Stimulated activated CD8-positive, alpha-beta memory T cell treated with anti-CD3 and anti-CD28 coated beads, Interleukin-7, amount 100 ng/mL, for 48 hours (primary cell): ENCODE measurements at places on chromosomes 2 and 18.
A peak's percentile ranks its signal among the peaks of the same experiment; 100 is the strongest.

DNA sequence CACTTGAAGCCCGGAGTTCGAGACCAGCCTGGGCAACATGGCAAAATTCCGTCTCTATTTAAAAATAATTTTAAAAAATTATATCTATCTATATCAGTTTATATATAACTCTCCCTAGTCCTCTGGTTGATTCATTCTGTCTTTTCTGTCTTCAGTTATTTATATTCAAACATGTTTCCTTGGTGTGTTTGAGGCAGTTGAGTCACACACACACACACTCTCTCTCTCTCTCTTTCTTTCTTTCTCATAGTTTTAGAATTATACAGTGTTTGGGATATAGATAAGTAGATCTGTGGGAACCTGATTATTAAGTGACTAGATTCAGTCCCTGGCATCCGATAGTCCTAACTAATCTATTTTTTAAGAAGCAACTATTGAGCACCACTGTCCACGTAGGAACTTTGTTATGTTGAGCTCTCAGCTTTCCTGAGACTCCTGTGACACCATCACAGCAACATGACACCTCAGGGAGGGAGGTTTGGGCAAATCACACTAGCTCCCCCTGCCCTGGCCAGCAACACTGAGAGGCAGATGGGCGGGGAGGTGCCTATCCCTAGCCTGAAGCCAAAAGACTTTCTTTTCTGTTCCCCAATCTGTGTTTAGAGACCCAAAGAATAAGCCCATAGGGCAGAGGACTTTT lies 482.7 kb downstream of the DLGAP1 start:
- DNase-seq: no peak

GRCh38 chr2:147416099-147416498 lies 428.7 kb upstream of the ACVR2A start:
- no peak for DNase-seq

- DNase-seq: no peak
Measured at GRCh38 chr2:219912491-219912921, 285.1 kb downstream of the SLC4A3 start.

DNA sequence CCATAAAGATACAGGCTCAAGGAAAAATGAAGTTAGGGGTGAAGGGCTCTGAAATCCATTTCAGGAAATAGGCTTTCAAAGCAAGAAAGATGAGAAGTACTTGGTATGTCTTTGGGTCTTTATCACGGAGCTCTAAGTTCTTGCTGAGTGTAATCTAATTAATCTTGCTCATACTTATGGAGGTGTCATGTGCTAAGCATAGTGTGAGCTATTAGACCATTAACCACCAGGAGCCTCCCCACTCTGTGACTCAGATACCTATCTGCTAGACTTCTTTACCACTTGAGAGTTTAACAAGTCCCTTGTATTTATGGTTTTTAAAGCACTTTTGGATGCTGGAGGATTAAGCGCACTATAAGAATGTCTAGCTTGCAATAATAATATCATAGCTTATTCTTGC lies 678.7 kb downstream of the EPHA4 start:
- DNase-seq: no peak

DNA sequence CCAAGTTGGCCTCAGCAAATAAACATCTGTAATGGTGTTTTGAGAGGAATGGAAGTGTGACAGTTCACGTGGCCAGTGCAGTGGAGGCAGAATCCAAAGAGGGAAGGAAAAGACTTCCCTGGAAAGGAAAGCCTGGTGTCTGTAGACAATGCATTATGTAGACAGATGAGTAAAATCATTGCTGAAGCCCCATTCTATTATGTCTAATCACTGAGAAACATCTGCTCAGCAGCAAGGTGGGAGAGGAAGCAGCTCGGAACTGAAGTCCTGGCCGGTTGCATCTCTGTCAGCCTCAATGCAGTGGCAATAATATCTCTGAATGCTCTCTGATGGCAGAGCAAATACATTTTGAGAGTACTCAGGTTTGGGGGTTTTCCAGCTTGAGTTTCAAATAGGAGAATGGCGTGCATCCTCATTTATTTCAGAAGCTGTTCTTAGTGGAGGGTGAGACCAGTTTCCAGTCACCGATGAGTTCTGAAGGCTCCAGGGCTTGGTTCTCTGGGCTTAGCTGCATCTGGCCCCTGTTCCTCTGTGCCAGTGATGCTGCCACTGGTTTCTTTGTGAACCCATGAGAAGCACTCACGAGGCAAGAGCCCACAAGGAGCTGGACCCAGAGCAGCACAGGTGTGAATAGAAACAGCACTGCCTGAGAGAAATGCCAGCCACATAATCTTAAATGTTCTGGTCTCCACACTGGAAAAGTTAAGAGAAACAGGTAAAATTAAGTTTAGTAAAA lies 63.3 kb downstream of the RPIA start:
- no peak for DNase-seq

DNA sequence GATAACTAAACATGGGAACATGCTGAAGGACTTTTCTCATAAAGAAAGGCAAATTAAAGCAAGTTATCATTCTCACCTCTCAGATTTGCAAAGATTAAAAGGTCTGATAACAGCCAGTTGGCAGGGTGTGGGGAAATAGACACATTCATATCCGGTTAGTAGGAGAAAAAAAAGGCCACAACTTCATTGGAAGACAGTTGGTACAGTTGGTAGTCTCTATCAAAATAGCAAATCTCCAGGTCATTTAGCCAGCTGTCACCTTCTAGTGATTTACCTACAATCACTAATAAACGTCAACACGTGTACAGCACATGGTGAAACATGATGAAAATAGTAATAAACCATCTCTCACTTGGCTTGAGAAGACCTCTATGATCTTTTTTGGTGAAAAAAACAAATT lies 16.6 kb downstream of the INPP5D start:
- no peak for DNase-seq

DNA sequence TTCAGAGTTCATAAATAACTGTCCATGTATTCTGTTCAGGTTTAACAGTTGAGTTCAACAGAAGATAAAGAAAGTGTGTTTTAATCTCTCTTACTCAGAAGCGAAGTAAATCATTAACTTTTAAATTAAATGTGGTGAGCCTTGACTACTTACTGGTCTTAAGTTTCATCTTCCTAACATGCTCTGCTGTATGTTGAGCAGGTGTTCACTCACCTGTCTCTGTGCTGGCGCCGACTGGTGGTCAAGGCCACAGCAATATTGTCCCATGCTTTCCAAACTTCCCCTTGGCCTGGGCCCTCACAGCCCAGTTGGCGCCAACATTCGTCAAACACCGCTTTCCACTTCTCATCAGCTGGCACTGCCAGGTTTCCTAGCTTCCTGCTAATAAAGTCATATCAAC lies 17.0 kb upstream of the MPP4 start:
- DNase-seq: no peak

GRCh38 chr2:42336361-42336965 lies 24.6 kb downstream of the COX7A2L start:
- DNase-seq: no peak

- no peak for DNase-seq
Measured at GRCh38 chr2:25566094-25566493, 107.3 kb downstream of the DTNB start.

GRCh38 chr18:63004466-63005089 lies 289.2 kb downstream of the PHLPP1 start:
- no peak for DNase-seq

DNA sequence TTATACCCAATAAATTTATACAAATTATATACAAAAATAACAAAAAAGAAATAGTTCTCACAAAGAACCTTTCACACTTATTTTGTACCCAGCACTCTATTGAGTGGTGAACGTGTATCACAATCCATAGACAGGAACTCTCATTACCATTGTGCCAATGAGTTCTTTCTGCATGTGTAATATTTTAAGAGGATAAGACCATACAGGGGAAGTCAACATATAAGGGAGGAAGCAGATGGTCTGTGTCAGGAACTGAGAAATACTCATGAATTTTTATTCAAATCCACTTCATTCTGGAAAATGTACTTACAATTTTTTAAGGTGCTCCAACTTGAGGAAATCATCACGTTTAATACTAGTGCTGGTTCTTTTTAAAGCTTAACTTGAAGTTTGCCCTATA lies 27.1 kb upstream of the ELOA2 start:
- no peak for DNase-seq

- peak; percentile 18 for DNase-seq
Measured at GRCh38 chr18:51278045-51278649, 80.7 kb upstream of the MEX3C start.
